Mesendoderm (in vitro differentiated cells): ENCODE measurements at places on chromosomes 5 and 9.

- no peak for DNase-seq
Observed at GRCh38 chr9:82080265-82080664, 91.7 kb downstream of the SPATA31D1 start.

- DNase-seq: peak; percentile 72
Observed at GRCh38 chr5:35246411-35246810, 16.1 kb upstream of the PRLR start.

GRCh38 chr9:89498852-89499480 lies 1.1 kb upstream of the SEMA4D start:
- DNase-seq: no peak

- peak; percentile 82 for DNase-seq
Observed at GRCh38 chr5:173823721-173824567, 64.2 kb upstream of the CPEB4 start.

DNA sequence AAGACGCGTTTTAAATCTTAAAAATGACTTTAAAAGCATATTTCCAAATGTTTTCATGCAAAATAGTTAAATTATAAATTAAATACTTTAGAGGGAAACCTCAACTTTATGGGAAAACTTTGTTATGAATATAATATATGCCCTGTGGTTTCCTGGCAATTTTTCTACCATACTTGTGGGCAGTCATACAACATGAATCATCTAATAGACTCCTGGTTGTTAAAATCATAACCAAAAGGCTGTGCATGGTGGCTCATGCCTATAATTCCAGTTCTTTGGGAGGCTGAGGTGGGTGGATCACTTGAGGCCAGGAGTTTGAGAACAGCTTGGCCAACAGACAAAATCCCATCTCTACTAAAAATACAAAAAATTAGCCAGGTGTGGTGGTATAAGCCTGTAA lies 18.2 kb downstream of the ATP10B start:
- no peak for DNase-seq

DNA sequence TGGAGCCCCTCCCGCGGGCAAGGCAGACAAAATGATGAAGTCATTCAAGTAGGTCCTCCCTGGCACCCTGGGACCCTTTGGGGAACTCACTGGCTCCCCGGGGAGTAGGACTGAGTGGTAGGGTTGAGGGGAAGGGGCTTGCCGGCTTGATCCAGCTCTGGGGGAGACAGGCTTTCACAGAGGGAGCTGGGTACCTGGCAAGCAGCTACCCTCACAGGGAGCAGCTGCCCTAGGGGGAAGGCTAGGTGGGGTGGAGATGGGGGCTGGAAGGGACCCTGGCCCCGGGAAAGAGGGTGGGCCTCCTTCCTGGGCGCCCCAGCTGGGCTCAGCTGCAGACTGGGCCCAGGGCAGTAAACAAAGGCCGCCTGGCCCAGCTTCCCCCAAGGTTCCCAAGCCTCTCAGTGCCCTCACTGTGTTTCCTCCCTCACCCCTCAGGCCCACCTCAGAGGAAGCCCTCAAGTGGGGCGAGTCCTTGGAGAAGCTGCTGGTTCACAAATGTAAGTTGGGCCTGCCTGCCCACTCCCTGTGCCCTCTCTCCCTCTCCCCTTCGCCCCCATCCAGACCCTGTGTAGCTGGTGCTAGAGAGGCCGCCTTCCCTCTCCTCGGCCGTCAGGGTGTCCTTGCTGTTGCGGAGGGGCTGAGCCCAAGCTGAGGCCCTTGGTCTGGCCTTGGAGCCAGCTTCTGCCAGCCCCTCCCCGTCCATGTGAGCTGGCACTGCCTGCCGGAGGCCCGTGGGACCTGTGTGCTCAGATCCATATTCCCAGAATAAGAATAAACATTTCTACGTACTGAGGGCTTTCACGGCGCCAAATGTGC lies 131.2 kb downstream of the RGS3 start:
- DNase-seq: no peak

DNA sequence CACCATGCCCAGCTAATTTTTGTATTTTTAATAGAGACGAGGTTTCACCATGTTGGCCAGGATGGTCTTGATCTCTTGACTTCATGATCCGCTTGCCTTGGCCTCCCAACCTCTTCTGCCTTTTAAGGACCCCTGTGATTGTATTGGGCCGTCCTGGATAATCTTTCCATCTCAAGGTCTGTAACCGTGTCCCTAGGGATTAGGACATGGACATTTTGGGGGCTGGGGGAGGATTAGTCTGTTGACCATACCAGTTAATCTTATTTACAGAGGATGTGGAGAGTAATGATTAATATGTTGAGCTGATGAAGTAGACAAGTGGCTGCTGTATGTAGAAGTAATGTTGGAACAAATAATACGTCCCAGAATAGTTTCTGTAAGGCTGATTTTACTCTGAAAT lies 23.1 kb downstream of the LNPEP start:
- DNase-seq: no peak

DNA sequence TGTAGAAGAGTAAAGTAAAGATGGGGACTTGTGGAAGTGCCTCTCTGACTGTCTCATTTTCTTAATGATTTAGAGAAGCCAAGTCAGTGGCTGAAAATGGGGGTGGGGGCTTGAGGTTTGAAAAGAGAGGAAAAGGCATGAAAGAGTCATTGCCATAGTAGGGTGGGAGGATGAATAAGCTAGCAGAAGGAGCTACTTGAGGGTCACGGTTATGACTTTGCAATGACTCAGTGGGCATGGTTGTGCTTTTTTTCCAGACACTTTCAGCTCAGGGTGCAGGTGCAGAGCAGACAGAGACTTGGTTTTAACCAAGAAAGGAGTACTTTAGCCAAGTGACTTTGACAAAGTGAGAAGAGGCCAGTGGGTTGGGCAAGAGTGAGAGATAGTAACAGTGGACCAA lies 117.8 kb downstream of the PTTG1 start:
- DNase-seq: no peak

DNA sequence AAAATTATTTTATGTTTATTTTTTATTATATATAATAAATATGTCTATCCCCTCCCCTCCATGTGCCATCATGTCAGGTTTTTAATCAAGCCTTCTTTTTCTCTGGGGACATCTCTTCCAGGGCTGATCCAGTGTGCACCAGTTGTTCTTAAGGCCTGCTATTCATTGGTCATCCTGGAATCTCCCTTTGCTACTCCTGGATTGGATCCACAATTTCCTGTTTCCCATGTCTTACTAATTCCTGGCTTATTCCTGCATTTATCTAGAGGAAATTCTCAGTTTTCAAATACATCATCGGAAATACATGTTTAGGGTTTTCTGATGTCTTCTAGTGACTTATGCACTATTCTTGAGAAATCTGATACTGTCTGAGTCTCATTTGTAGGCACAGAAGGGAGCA lies 56.8 kb downstream of the ANGPTL2 start:
- DNase-seq: no peak

DNA sequence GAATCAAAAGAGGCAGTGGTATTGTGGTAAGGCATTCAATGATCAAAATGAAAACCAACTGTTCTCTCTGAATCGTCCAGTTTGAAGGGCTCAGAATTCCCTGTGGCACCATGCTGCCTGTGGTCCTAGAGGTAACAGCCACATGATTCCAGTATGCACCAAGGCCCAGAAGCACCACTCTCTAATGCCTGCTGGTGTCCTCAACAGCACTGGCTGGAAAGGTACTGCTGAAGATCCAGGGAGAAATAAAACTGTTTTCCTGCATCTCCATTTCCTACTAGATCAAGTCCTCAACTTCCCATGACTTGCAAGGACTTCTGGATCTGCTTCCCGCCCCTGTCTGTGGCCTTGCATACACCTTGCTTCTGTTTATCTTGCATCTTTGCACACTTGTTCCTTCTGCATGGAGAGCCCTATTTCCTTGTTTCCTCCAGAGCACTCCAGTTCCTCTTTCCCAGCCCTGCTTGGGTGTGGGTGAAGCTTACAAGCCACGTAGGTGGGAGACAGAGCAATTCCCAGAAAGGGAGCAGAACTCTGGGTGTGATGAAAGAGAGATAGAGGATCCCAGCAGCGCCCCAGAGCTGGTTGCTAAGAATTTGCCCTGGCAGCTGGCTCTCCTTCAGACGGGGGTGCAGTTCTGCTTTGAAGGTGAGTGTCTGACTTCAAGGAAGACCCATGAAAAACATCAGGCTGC lies 41.0 kb upstream of the EQTN start:
- no peak for DNase-seq

GRCh38 chr9:137272241-137273094 lies 5.1 kb upstream of the TOR4A start:
- no peak for DNase-seq

DNA sequence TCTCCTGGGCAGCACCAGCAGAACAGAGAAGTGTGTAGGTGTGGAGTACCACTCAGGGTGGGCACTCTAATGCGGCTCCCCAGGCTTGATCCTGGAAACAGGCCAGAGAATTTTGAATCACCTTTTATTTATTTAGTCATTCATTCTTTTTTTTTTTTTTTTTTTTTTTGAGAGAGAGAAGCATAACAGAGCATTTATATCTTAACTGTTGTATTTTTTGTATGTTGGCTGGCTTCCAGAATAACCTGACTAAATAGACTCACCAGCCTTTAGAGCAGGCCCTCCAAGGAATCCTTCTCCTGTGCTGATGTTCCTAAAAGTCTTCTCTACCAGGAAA lies 153.4 kb downstream of the PIK3R1 start:
- DNase-seq: no peak

DNA sequence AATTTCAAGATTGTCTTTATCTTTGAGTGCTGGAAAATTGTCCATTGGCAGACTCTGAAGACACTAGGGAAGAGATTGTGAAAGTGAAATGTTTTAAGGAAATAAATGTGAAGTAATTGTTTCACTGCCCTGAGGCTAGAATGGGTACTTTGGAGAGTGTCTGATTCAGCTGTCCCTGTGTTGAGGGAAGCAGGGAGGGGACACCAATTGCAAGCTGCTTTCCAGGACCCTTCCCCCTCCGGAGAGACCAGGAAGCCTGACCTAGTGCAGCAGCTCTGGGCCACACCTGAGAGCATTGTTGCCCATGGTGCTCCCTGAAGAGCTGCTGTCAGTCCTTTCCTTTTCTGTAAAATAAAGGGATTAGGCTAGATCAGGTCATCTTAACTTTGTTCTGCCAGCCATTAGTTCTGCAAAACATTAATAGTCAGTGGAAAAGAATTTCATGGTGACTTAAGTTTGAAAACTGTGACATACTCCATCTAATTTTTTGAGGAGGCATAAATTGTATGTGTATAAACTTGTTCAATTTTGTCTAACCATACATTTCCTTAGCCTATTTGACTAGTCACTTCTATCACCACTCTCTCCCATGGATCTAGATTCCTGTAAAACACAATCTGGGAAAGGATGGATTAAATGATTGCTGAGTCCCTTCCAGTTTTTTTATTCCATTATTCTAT lies 18.8 kb downstream of the MAP1B start:
- DNase-seq: peak; percentile 56

GRCh38 chr5:73899055-73899454 lies 273.1 kb downstream of the ARHGEF28 start:
- no peak for DNase-seq

DNA sequence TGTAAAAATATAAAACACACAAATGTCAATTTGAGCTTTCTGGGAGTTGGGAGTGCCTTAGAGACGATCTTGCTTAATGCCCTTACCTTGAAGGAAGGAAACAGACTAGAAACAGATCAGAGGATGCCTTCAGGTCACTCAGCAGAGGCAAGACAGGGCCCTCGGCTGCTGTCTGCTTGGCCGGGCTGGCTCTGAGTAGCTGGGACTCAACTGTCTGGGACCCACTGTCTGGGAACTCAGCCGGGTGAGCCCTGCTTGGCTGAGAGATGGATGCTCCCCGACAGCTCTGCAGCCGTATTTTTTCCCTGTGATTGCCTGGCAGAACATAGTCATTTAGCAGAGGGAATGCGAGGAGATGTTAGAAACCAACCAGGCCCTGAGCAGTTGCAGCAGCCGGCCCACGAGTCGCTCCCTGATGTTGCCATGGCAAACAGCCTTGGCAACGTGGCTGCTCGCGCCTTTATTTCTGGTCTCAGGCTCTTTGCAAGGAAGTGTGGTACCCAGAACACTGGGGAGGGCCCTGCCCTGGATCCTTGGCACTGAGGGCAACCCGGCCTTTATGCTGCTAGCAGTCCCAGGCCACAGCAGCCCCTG lies 10.9 kb downstream of the PPARGC1B start:
- no peak for DNase-seq

- DNase-seq: no peak
Observed at GRCh38 chr9:77748214-77748772, 100.2 kb upstream of the GNA14 start.

DNA sequence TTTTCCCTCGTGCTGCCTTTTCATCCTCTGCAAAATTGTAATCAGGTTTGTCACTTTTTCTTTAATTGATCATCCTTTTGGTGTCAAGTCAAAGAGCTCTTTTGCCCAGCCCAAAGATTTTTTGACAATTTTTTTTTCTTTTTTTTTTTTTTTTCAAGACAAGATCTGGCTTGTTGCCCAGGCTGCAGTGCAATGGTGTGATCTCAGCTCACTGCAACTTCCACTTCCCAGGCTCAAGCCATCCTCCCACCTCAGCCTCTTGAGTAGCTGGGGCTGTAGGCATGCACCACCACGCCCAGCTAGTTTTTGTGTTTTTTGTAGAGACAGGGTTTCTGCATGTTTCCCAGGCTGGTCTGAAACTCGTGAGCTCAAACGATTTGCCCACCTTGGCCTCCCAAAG lies 36.7 kb downstream of the CDK7 start:
- DNase-seq: no peak

DNA sequence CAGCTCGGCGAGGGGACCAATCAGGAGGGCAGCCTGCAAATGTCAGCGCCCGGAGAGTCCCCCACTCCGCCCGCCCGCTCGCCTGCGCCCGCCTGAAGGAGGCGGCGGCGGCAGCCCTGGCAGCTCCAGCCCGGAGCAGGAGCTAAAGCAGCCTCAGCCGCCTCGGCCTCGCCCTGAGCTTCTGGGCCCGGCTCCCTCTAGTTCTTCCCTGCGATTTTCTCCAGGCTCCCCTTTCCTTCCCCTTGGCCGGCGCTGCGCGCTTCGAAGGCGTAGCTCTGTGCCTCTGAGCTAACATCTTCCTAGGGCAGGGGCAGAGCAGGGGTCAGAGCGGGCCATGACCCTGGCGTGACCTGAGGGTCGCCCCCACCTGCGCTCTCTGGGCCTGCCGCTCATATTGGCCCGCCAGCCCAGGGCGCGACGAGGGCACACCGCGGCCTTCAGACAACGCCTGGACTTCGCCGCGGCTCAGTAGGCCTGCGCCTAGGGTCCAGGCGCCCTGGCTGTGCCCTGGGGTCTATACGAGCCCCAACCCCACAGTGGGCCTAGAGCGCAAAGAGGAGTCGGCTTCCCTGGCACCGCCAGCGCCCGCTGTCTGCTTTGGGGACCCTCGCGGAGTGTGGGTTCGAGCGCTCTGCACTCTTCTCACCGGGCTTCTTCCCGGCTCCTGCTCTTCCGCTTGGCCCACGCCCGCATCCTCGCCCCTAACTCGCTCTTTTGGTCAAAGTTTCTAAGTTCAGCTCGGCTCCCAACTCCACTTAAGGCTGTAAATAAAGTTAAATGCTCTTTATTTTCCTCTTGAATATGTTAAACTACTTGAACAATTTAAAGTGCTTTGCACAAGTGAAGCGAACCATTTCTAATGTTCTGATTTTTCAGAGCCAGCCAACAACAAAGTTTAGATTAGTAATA lies 504 bp upstream of the OTP start:
- peak; percentile 92 for DNase-seq

GRCh38 chr9:117548556-117548955 lies 133.7 kb upstream of the ASTN2 start:
- DNase-seq: no peak
